ENCODE measurements at places on chromosomes 1 and 21. TPM values are rescaled to one million over a fixed set of nuclear protein-coding genes. Genes with fewer than 3 reads are reported as not detected.
A peak's percentile ranks its signal among the peaks of the same experiment; 100 is the strongest.

GRCh38 chr1:40830419-40830943, 31.7 kb downstream of the CITED4 start:
- H3K4me3 ChIP-seq: no peak overlapping the region
- H3K4me1 ChIP-seq: peaks cover 7% of the 10 kb centered on the region
- H3K27me3 ChIP-seq: no peaks in the 10 kb centered on the region
- no peak overlapping the region for H3K27ac ChIP-seq
- H3K36me3 ChIP-seq: no peaks in the 10 kb centered on the region

Gene LRRC53
- total RNA-seq: not detected

- no peak overlapping the region for H3K27ac ChIP-seq
- H3K4me3 ChIP-seq: no peak overlapping the region
- peaks cover 4% of the 10 kb centered on the region for H3K4me1 ChIP-seq
- H3K27me3 ChIP-seq: no peaks in the 10 kb centered on the region
- no peaks in the 10 kb centered on the region for H3K36me3 ChIP-seq
Observed at GRCh38 chr1:23200883-23201282, 16.4 kb downstream of the HTR1D start.

DNA sequence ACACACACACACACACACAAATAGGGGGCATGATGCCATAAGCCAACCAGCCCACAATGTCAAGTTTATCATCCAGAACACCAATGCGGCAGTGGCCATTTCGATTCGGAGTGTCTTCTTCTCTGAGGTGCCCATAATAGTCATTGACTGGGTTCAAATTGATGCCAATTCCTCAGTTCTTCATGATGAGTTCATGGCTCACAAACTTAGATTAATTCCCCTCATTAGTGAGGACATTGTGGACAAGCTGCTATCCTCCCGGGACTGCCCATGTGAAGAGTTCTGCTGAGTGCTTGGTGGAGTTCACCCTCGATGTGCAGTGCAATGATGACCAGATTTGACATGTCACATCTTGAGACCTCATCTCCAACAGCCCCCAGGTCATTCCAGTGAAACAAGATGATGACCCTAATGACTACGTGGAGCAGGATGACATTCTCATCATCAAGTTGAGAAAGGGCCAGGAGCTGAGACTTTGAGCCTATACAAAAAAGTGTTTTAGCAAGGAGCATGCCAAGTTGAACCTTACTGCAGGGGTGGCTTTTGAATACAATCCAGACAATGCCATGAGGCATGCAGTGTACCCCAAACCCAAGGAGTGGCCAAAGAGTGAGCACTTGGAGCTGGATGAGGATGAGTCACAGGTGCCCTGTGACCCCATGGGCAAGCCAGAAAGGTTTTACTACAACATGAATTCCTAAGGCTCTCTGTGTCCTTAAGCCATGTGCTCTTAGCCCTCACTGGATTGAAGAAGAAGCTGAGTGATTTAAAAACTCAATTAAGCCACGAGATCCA, 211.6 kb upstream of the SAMSN1 start:
- no peak overlapping the region for H3K4me3 ChIP-seq
- no peak for DNase-seq
- H3K27me3 ChIP-seq: no peaks in the 10 kb centered on the region
- no peaks in the 10 kb centered on the region for H3K36me3 ChIP-seq

GRCh38 chr1:2400950-2401649, 9.5 kb downstream of the RER1 start:
- H3K4me1 ChIP-seq: no peaks in the 10 kb centered on the region
- no peaks in the 10 kb centered on the region for H3K27me3 ChIP-seq
- DNase-seq: no peak
- H3K27ac ChIP-seq: no peak overlapping the region

- no peak overlapping the region for H3K27ac ChIP-seq
- DNase-seq: no peak
- H3K27me3 ChIP-seq: no peaks in the 10 kb centered on the region
- H3K36me3 ChIP-seq: no peaks in the 10 kb centered on the region
- H3K4me3 ChIP-seq: no peak overlapping the region
Observed at GRCh38 chr1:14466006-14466405, 132.5 kb upstream of the KAZN start.

DNA sequence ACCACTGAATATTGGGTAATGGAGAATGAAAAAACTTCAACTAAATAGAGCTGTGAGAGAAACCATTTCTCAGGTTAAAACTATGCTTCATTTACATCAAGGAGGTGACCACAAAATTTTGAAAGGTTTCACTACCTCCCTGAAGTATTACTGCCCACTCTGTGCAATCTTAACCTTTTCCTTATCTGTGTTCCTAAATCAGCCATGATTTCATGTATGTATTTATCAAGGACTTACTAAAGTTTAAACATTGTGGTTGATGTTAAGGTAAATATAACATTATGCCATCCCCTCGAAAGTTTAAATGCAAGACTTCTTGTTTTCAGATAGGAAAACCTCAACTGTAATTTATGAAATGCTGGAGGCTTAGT, 84.4 kb downstream of the CLEC20A start:
- no peaks in the 10 kb centered on the region for H3K36me3 ChIP-seq
- H3K4me3 ChIP-seq: peak overlapping the region; percentile 33
- no peaks in the 10 kb centered on the region for H3K27me3 ChIP-seq
- peaks cover 17% of the 10 kb centered on the region for H3K4me1 ChIP-seq
- DNase-seq: no peak
- H3K27ac ChIP-seq: peak overlapping the region; percentile 71

Data from GM12878 (cell line).